Lower lobe of right lung (tissue), 2 donors: ENCODE measurements at places on chromosomes 5 and 9.

- DNase-seq: no peak
Observed at GRCh38 chr9:81410201-81410600, 279.1 kb downstream of the TLE1 start.

- no peak for DNase-seq
Observed at GRCh38 chr5:149817539-149818060, 87.5 kb downstream of the PPARGC1B start.

DNA sequence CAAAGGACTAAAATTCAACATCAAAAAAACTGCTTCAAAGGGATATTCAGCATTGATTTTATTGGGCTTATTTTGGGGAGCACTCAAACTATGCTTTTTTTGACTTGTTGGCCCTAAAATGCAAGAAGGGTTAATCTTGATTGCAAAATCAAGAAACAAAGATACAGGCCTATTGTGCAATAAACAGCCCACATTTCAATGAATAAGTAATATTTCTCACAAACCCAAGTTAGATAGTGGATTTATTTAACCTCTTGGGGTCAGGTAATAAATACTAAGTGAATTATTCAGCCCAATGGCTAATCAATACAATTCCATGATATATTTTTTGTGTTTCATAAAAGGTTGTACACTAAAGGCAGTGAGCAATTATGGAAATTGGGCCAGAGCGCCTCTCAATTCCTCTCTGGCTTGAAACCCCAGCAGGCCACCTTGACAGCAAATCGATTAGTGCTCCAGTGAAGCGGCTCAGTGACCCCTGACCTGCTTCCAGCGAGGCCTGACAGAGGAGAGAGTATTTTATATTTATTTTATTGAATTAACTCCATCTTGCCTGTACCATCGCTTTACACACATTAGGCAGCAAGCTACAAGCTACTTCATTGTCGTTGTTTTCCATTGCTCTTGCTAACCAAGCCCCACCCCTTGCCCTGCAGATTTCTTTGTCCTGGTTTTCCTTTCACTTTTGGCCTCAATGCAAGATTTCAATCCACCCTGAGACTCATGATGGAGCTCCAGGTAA is 65.5 kb downstream of the EBF1 start:
- DNase-seq: no peak

DNA sequence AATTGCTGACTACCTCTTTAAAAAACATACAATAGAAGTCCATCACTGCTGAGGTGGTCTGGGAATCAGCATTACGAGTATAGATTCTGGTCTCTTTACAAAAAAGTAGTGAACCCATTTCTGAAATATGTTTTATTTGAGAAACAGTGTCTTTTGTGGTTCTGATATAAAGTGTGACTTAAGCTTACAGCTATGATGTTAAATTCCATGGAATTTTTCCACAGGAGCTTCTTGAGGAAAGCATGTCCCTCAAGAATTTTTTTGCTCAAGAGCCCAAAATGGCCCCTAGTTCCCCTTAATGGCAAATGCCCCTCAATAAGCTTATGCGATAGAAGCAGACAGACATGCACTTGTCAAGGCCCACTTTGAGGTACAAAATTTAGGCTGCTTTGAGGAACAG is 265.7 kb downstream of the FAM170A start:
- DNase-seq: no peak

DNA sequence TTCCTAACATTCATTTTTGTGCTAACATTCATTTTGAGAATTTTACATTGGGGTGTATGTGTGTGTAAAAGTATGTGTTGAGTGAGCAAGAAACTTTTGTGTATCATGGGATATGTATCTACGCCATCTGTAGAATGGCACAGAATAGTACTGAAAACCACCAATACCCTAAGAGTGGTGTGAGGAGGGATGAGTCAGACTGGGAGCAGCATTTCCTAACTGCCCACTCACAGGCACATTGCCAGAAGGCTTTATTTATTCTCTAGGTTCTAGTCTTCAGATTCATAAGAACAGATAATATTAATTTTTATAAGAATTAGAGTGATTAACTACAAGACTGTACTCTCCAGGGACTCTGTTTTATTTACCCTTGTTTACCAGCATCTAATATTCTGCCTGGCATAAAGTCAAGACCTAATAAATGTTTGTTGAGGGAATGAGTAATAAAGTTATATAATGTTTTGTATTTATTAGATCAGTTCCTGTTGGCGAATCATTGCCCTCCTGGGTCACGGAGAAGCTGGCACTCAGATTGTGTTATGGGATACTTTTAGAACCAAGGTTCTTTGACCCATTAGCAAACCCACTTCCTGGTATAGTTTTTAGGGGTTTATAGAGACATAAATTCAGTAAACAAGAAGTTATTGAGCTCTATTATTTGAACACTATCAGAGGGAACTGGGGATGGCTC is 159.1 kb upstream of the PPP2R2B start:
- DNase-seq: no peak

- DNase-seq: no peak
Observed at GRCh38 chr5:179615203-179615602, 8.3 kb downstream of the HNRNPH1 start.

DNA sequence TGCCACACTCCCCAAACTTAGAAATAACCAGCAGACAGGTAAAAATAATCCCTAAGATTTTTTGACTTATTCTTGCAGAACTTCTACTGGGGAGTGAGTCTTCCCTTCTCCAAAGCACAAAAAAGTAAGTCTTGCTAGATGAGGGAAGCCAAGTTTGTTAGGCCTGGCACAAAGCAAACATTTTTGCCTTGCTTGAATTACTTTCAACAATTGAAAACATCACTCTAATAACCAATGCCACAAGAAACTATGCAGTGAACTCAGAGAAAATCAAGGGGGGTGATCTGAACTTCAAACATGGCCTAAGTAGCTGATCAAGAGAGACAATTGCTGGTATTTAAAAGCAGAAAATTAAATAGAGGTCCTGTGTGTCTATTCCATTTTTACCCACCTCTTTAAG is 123.6 kb upstream of the SLC1A3 start:
- DNase-seq: no peak

DNA sequence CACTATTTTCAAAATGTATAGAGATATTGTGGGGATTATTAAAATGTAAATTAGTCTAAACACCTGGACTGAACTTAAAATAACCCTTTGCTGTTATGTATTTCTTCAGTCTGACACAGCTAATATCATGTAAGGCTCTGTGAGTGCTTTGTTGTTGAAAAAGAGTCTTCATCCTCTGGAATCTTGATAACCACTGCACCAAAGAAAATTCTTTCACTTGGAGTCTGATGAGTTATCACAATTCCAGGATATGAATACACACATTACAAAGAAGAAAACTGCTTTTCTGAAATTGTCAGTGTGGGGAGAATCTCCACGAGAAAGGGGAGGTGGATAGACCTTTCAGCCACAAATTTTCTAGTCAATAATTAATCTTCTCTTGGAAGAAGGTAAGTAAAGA is 42.3 kb upstream of the TARS1 start:
- DNase-seq: no peak

DNA sequence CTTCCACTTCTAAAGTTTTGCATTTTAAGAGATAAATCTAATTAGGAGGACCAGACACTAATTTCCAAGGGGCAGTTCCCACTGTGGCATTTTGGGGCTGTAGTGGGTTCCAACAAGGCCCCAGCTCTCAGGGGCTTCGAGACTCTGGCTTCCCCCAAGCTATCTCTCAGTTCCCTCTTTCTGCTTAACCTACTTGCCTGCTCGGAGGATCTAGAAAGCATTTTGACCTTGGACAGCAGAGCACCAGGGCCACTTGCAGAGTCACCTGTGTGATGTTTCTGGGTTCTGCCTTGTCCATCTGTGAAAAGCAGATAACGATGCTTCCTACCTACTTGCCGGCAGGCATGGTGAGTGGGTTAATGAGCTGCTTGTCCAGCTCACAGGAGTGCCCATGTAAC is 175.4 kb downstream of the MED10 start:
- no peak for DNase-seq

- DNase-seq: no peak
Observed at GRCh38 chr9:37246826-37247225, 126.5 kb downstream of the ZCCHC7 start.

DNA sequence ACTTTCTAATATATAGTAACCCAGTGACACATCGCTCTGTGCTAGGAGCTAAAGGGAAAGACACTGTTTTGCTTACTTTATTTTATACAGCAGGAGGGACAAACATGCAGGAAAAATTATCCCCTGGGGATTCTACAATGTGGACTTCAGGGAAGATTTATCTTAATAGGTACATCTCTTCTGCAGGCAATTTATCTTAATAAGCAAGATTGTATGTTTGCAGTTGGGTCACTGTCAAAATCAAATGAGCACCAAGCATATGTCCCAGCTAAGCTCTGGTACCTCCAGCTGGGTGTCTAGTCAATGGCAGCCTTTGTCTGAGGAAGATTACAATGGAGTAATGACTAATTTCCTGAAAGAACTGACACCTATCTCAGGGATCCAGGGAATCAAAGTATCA is 309.9 kb upstream of the PANK3 start:
- no peak for DNase-seq

DNA sequence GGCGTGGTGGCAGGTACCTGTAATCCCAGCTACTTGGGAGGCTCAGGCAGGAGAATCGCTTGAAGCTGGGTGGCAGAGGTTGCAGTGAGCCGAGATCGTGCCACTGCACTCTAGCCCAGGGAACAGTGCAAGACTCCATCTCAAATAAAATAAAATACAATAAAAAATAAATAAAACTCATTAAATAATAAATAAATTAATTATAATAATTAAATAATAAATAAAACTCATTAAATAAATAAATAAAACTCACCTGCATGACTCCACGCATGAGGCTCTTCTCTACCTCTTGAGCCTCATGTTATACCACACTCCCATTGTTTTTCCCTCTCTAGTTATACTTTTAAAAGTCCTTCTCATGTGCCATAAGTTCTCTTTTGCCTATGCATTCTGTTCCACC is 995.4 kb downstream of the MAT2B start:
- DNase-seq: no peak

- no peak for DNase-seq
Observed at GRCh38 chr5:167352801-167353200, 938.6 kb upstream of the WWC1 start.

- DNase-seq: no peak
Observed at GRCh38 chr9:31335529-31336234, 1048.8 kb upstream of the ACO1 start.

DNA sequence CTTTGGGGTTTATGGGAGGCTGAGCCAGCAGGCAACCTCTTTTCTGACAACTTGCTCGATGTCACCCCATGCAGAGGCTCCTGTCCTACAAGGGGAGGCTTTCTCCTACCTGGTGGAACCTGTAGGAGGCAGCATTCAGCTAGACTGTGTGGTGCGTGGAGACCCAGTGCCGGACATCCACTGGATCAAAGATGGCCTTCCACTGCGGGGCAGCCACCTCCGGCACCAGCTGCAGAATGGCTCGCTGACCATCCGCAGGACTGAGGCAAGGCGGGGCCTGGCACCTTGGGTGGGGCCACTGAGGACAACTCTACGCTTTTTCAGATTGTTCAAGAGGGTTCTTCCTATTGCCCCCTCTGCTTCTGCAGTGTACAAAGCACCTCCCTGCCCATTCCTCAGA is 36.1 kb upstream of the ASS1 start:
- DNase-seq: no peak

DNA sequence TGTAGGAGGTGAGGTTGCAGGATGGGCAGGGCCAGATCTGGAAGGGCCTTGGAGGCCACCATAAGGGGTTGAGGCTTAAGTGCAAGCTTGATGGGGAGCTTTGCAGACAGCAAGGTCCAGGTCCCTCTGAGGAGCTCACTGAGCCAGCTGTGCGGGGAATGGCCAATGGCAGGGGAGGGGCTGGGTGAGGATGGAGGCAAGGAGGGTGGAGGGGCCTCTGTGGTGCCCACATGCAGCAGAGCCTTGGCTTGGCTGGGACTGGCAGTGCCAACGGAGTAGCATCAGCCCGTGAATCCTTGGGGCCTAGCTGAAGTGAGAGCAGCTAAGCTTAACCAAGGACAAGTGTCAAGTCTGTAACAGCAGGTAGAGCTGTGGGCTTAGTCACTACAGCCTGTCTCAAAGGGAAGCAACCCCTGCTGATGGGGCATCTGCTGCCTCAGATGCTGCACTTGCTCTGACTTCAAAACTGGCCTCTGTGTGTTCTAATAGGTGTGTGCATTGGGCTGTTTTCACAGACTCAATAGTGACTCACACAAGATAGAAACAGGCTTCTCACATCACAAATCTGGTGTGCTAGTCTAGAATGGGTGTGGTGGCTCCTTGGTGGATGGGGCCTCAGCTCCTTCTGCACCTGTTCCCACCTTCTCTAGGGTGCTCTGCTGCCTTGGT is 16.3 kb downstream of the GALNT12 start:
- no peak for DNase-seq

GRCh38 chr5:77924081-77924480 is 147.9 kb upstream of the TBCA start:
- DNase-seq: no peak
